NCI-H2081 treated with DMSO at 0.1 percent for 48 hours (cell line): ENCODE measurements at places on chromosomes 4 and X.

GRCh38 chr4:78207951-78208350, 150.8 kb downstream of the FRAS1 start:
- DNase-seq: no peak

DNA sequence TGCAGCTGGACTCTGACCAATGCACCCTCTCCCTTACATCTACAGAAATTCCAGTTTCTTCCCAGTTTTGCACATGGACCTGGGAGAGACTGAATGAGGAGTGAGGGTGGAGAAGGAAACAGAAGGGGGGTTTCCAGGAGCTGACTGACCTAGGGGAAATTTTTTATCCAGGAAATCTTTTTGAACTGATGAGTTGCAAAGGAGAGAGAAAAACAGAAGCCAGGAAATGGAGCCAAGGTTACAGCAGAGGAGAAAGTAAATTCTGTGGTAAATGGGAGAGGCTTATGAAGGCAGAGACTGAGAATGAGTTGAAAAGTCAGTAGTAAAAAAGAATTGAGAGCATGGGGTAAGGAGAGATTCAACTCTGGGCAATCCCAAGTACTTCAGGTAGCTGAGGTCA, 192.8 kb downstream of the SMIM20 start:
- DNase-seq: no peak

GRCh38 chr4:83489711-83490326, 4.9 kb upstream of the ABRAXAS1 start:
- DNase-seq: no peak

GRCh38 chr4:25505637-25505991, 128.6 kb downstream of the ANAPC4 start:
- DNase-seq: no peak

- no peak for DNase-seq
Measured at GRCh38 chrX:119685225-119686066, 7.5 kb downstream of the SEPTIN6 start.
